Stimulated activated CD4-positive, alpha-beta T cell treated with anti-CD3 and anti-CD28 coated beads, Interleukin-12 subunit alpha, Interleukin-12 subunit beta, amount 100 ng/mL, for 48 hours (primary cell): ENCODE measurements at places on chromosomes 2 and 18.

GRCh38 chr2:209425471-209426071 lies 1.7 kb downstream of the MAP2 start:
- no peak for DNase-seq

GRCh38 chr2:43540021-43540779 lies 55.6 kb downstream of the THADA start:
- no peak for DNase-seq

- no peak for DNase-seq
These were observed 706.1 kb upstream of the HS6ST1 start for GRCh38 chr2:129024796-129025195.

GRCh38 chr2:46855805-46856204 lies 59.8 kb downstream of the MCFD2 start:
- no peak for DNase-seq

GRCh38 chr2:19743641-19744040 lies 158.1 kb downstream of the TTC32 start:
- DNase-seq = no peak

GRCh38 chr2:19861813-19862212 lies 40.0 kb downstream of the TTC32 start:
- DNase-seq = no peak

DNA sequence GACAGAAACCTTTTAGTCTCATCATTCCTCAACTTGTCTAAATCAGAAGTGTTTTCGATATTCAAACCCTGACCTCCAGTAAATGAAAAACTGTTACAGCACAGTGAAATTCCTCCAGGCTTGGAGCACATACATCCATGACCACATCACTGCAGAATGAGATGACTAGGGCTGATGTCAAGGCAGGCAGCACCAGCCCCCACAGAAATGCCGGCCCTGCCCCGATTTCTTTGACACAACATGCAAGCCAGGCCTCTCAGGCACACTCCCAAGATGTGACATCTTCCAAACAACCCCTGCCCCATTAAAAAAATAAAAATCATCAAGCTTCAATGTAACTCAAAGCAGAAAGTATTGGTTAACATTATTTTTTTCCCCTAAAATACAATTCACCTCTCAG lies 103.3 kb downstream of the CTAGE1 start:
- DNase-seq = no peak

DNA sequence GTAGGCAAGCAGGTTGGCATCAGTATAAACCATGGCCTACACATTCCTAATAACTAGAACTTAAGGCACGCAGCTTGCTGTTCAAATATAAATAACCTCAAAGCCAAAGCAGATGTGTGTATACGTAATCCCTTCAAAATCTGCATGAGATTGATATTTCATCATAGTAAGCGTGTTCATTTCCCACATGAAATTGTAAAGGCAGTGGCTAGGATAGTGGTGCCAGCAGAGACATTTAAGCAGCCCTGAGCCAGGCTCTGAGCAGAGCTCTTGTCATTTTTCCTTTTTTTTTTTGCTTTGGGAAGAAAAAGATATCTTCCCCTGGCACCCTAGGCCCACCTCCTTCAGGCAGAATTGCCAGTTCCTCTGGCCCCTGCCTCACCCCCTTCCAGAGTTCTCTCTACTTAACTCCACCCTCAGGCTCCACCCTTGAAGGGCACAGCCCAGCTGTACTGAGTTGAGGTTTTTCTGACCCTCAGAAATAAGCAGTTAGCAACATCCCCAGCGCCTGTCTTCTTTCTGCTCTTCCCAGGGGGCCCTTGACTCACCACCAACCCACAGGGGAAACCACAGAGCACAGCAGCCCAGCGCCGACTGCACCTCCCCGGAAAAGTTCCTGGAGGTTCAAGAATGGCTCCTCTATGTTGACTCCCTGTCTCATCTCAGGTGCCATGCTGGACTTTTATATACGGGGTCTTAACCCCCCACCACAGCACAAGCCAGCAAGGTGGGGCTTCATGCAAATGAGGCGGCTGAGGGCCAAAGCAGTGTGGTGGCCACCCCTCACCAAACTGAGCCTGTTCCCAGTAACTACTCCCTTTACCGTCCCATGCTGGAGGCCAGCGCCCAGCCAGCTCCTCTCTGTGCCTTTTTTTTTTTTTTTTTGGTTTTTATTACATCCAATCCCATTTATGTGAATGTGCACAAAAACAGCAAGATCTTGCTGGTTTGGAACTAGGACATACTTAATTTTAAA lies 84.7 kb downstream of the EHD3 start:
- peak; percentile 14 for DNase-seq

DNA sequence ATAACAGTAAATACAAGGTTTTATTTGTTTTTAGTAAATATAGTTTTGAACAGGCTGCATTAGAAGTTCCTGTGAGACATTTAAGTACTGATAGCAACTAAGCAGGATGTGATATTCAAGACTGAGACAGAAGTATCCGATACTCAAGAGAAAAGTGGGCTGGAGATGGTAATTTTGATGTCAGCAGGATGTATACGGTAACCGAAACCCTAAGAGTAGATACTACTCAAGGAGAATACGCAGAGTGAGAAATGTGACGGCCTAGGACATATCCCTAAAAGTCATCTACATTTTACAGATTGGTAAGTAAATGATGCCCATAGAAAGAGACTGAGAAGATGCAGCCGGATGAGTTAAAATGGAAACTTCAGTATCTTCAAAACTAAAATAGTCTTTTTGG lies 115.4 kb downstream of the GORASP2 start:
- DNase-seq = no peak

- no peak for DNase-seq
These were observed 216.3 kb downstream of the RNF144A start for GRCh38 chr2:7133521-7133920.

- DNase-seq = no peak
These were observed 54.0 kb upstream of the LINC00305 start for GRCh38 chr18:64202863-64203262.

- DNase-seq = no peak
These were observed 15.3 kb upstream of the LOXHD1 start for GRCh38 chr18:46672062-46672970.

GRCh38 chr2:149465873-149466272 lies 121.7 kb downstream of the MMADHC start:
- no peak for DNase-seq

GRCh38 chr2:200477667-200478131 lies 32.2 kb downstream of the KCTD18 start:
- DNase-seq = no peak

- no peak for DNase-seq
These were observed 3.8 kb downstream of the FHL2 start for GRCh38 chr2:105394951-105395611.

DNA sequence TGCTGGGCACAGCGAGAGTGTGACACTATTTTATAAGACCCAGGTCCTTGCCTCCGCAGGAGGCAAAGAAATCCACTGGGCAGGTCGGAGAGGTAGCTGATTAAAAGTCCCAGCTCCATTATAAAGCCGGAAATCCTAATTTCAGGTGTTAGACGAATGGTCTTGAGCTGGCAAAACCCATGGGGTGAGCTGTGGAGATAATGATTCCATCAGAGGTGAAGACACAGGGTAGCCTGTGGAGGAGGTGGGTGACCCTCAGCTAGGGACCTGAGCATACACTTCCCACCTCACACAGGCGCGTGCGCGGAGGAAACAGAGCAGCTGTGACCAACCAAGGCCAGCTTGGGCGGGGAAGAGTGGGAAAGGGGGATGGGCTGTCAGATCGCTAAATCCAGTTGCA lies 201.7 kb upstream of the CXCR4 start:
- DNase-seq = no peak

GRCh38 chr2:119259296-119259860 lies 35.7 kb downstream of the STEAP3 start:
- DNase-seq = no peak

GRCh38 chr2:82740527-82740926 lies 1718.6 kb downstream of the SUCLG1 start:
- DNase-seq = no peak

DNA sequence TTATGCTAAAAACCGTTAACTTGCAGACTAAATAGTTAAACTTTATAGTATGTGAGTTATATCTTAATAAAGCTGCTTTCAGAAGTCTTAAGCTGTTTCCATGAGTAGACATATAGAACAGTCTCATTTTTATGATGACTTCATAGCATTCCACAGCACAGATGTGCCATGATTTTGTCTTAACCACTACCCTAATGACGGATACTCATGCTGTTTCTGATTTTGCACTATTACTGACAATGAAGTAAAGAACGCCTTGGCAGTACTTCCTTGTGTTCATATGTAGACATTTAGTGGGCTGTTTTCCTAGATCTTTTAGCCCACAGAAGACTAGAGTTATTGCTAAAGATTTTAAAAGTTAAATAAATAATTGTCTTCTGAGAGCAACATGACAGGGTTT lies 175.6 kb upstream of the RAB6C start:
- DNase-seq = no peak

- DNase-seq = no peak
These were observed 25.5 kb downstream of the ZNF521 start for GRCh38 chr18:25326361-25326952.

DNA sequence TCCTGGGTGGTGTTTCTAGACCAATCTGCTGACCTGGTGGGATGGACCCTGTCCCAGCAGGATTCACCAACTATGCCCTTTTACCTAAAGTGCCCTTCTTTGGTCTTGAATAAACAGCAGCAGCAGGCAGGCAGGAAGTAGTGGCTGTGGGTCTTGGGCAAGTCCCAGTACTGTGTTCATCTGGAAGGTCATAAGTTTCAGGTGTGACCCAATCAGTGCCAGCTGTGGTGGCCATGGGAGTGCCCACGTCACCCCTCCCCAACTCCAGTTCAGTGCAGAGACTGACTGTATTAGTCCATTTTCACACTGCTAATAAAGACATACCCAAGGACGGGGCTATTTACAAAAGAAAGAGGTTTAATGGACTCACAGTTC lies 148.3 kb upstream of the SRD5A2 start:
- no peak for DNase-seq

GRCh38 chr2:72864500-72864899 lies 22.7 kb upstream of the SPR start:
- peak; percentile 17 for DNase-seq

- DNase-seq = no peak
These were observed 48.2 kb downstream of the RPL37A start for GRCh38 chr2:216546641-216547403.

DNA sequence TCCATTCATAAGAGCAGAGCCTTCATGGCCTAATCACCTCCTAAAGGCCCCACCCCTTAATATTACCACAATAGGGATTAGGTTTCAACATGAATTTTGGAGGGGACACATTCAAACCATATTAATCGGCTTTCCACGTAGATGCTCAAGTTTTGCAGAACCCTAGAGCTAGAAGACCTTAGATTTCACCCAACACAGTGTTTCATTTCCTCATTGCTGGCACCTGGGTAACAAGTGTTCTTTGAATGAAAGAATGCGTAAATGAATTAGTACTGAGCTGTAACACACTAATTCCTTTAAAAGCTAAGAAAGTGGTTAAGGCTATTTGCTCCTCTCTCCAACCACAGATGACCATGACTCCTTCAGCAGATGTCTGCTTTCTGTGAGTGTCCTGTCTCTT lies 252.5 kb downstream of the SMAD2 start:
- DNase-seq = no peak

- DNase-seq = no peak
These were observed 53.7 kb downstream of the HS1BP3 start for GRCh38 chr2:20596973-20597859.

DNA sequence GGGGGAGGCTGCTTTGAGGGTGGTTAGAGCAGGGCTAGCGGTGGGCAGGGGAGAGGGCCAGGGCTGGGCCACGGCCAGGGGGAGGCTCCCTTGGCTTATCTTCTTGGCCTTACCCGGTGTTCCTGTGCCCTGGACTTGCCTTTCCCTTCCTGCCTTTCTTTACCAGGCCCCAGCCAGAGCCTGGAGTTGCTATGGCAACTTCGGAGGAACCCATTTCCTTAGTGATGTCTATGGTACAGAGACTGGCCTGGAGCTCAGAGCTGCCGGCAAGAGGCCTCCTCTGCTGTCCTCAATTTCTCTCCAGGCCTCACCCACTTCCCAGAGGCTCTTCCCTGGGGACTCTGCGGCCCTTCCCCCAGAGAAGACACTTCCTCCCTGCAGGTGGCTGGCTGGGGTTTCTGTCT lies 11.5 kb downstream of the SPEG start:
- no peak for DNase-seq

DNA sequence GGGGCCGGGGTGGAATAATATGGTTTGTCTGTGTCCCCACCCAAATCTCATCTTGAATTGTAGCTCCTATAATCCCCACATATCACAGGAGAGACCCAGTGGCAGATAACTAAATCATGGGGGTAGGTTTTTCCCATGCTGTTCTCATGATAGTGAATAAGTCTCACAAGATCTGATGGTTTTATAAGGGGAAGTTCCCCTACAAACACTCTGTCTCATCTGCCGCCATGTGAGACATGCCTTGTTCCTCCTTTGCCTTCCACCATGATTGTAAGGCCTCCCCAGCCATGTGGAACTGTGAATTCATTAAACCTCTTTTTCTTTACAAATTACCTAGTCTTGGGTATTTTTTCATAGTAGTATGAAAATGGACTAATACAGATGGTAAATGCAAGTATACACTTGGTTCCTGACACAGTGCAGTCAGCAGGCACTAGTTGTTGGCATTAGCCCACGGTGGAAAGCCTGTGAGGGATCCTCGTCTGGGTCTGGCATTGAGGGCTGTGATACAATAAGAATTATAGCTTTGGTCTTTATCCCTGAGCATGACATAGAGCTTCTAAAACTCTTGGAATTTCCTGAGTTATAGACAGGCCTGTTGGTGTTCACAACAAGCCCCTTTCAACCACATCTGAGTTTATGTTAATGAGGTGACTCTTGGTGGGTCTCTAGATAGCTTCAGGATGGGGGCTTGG lies 135.8 kb downstream of the CABLES1 start:
- no peak for DNase-seq

GRCh38 chr2:38187541-38188011 lies 111.6 kb upstream of the CYP1B1 start:
- DNase-seq = no peak
